Activated CD4-positive, alpha-beta memory T cell treated with anti-CD3 and anti-CD28 coated beads for 36 hours (primary cell): ENCODE measurements at places on chromosomes 13 and 19.

DNA sequence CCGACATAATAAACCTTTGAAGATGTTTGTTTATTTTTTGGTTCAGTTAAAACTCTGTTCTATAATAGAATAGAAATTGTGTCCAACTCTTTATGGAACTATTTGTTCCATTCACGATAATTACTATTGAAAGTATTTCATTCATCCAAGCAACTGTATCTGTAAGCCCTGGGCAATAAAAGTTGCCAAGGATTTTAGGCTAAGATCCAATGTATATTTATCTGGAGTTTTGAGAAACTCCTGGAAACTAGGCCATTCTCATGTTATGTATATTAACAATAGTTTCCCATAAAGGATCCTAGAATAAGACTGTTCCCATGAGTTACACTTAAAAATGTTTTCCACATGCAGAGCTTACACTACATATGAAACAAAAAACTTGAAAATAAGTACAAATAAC, 261.6 kb downstream of the SLITRK6 start:
- H3K27me3 ChIP-seq = no peaks in the 10 kb centered on the region
- H3K36me3 ChIP-seq = no peaks in the 10 kb centered on the region
- peaks cover 4% of the 10 kb centered on the region for H3K4me1 ChIP-seq
- no peak for DNase-seq
- no peak overlapping the region for H3K4me3 ChIP-seq

DNA sequence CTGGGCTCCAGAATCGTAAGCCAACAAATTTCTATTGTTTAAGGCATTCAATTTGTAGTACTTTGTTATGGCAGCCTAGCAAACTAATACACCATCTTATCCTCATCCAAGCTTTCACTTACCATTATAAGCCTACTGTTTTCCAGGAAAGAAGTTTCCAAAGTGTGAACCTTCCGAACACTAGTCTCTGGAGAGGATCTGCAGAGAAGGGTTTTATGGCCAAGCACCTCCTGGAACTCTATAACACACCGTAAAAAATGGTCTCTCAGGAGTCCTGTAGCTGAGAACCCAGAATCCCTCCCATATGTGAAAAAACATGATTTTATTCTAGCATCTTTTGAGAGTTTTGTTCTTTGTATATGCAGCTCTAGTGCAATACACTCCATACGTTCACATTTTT, 142.1 kb downstream of the POSTN start:
- H3K27me3 ChIP-seq = no peaks in the 10 kb centered on the region
- DNase-seq = no peak

GRCh38 chr13:112183532-112184090, 116.7 kb downstream of the SOX1 start:
- no peak overlapping the region for H3K27ac ChIP-seq
- no peaks in the 10 kb centered on the region for H3K4me1 ChIP-seq
- peaks cover 3% of the 10 kb centered on the region for H3K27me3 ChIP-seq
- H3K36me3 ChIP-seq = no peaks in the 10 kb centered on the region
- DNase-seq = no peak
- no peak overlapping the region for H3K4me3 ChIP-seq

DNA sequence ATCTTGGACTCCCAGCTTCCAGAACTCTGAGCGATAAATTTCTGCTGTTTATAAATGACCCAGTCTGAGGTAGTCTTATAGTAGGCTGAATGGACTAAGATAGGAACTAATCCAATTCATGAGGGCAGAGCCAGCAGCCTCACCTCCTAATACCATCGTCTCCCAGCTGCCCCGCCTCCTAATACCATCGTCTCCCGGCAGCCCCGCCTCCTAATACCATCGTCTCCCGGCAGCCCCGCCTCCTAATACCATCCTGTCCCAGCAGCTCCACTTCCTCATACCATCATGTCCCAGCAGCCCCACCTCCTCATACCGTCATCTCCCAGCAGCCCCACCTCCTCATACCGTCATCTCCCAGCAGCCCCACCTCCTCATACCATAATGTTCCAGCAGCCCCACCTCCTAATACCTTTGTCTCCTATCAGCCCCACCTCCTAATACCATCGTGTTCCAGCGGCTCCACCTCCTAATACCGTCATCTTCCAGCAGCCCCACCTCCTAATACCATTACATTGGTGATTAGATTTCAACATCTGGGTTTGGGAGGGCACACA, 2.4 kb upstream of the ARGLU1 start:
- H3K4me1 ChIP-seq = peaks cover 26% of the 10 kb centered on the region
- peaks cover 17% of the 10 kb centered on the region for H3K36me3 ChIP-seq
- peak; percentile 81 for DNase-seq
- H3K27ac ChIP-seq = peak overlapping the region; percentile 64
- no peaks in the 10 kb centered on the region for H3K27me3 ChIP-seq
- peak overlapping the region; percentile 11 for H3K4me3 ChIP-seq

GRCh38 chr19:1856698-1857603, 6.4 kb downstream of the KLF16 start:
- H3K27ac ChIP-seq = peak overlapping the region; percentile 91
- H3K4me1 ChIP-seq = peaks cover 58% of the 10 kb centered on the region
- peaks cover 4% of the 10 kb centered on the region for H3K36me3 ChIP-seq
- H3K4me3 ChIP-seq = peak overlapping the region; percentile 80
- H3K27me3 ChIP-seq = no peaks in the 10 kb centered on the region

- H3K36me3 ChIP-seq = peaks cover 11% of the 10 kb centered on the region
- H3K4me1 ChIP-seq = peaks cover 48% of the 10 kb centered on the region
- H3K27ac ChIP-seq = no peak overlapping the region
- no peak for DNase-seq
- H3K27me3 ChIP-seq = no peaks in the 10 kb centered on the region
Observed at GRCh38 chr19:10766671-10767201, 48.9 kb downstream of the DNM2 start.

DNA sequence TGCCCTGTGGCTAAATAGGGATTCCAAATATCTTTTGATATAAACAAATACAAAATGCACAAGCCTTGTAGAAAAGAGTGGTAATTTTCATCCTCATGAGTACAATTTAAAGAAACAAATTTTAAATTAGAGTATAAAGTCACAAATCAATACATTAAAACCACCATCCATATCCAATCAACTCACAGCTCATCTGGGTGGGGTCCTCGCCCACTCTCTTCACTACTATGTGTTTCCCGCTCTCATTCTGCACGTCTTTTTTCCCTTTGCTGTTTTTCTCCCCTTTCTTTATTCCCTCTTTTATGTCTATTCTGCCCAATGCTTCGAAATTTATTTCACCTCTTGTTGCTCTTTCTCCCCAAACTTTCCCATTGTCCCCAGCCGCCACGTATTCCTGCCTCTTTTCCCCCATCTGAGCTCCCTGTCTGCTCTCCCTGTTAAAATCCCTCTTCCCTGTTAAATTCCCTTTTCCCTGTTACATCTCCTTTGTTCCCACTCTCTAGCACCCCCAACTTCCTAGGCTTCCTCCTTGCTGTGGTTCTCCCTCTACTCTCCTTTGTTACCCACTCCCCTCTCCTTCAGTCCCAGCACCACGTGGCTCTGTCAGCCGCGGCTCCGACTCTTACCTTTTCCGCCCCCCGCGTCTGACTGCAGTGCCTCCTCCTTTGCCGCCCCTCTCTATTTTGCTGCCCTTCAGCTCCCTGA, 1.3 kb downstream of the ZNF616 start:
- peaks cover 26% of the 10 kb centered on the region for H3K36me3 ChIP-seq
- H3K27ac ChIP-seq = peak overlapping the region; percentile 95
- peak overlapping the region; percentile 92 for H3K4me3 ChIP-seq
- no peaks in the 10 kb centered on the region for H3K27me3 ChIP-seq

DNA sequence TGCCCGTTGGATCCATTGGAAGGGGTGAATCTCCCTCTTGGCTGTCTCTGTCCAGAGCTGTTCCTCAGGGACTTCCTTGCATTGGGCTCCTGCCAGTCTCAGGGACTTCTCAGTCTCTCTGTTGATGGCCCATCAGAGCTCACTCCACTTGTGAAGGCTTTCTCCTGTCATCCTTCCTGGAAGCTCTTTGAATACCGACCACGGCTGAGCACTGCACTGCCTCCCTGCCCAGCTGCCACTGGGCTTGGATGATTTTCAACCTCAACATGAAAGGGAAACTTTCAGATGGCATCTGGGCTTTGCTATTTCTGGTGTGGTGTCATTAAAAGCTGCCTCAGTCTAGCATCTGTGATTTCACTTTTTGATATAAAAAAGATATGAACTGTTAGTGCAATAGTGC, 66.1 kb upstream of the ANKRD10 start:
- H3K27me3 ChIP-seq = peaks cover 36% of the 10 kb centered on the region
- peaks cover 3% of the 10 kb centered on the region for H3K4me1 ChIP-seq
- DNase-seq = no peak
- no peak overlapping the region for H3K27ac ChIP-seq
- no peaks in the 10 kb centered on the region for H3K36me3 ChIP-seq

GRCh38 chr19:4501691-4502090, 16.6 kb downstream of the PLIN4 start:
- H3K4me3 ChIP-seq = no peak overlapping the region
- H3K27ac ChIP-seq = no peak overlapping the region
- H3K4me1 ChIP-seq = peaks cover 6% of the 10 kb centered on the region

- peak overlapping the region; percentile 55 for H3K27ac ChIP-seq
- H3K4me1 ChIP-seq = peaks cover 26% of the 10 kb centered on the region
- H3K36me3 ChIP-seq = no peaks in the 10 kb centered on the region
- peak; percentile 12 for DNase-seq
- no peak overlapping the region for H3K4me3 ChIP-seq
- peaks cover 16% of the 10 kb centered on the region for H3K27me3 ChIP-seq
Observed at GRCh38 chr13:44293908-44294735, 79.5 kb upstream of the SERP2 start.

DNA sequence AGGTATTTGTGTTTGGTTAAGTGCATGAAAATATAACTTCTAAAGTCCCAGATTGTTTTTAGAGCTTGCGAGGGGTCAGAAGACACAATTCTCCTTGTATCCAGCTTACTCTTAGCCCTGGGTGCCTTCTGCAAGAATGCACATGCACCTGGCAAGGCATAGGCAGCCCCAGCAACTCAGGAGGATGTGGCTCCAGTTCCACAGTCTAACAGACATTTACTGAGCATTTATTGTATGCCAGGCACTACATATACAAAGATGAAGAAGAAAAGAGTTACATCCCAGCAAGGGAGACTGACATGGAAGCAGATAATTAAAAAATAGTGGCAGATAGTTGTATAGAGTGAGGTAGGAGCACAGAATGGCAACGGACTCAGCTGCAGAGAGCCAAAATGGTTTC, 101.1 kb upstream of the FRY start:
- no peak overlapping the region for H3K27ac ChIP-seq
- no peaks in the 10 kb centered on the region for H3K27me3 ChIP-seq
- H3K4me3 ChIP-seq = no peak overlapping the region
- no peak for DNase-seq

DNA sequence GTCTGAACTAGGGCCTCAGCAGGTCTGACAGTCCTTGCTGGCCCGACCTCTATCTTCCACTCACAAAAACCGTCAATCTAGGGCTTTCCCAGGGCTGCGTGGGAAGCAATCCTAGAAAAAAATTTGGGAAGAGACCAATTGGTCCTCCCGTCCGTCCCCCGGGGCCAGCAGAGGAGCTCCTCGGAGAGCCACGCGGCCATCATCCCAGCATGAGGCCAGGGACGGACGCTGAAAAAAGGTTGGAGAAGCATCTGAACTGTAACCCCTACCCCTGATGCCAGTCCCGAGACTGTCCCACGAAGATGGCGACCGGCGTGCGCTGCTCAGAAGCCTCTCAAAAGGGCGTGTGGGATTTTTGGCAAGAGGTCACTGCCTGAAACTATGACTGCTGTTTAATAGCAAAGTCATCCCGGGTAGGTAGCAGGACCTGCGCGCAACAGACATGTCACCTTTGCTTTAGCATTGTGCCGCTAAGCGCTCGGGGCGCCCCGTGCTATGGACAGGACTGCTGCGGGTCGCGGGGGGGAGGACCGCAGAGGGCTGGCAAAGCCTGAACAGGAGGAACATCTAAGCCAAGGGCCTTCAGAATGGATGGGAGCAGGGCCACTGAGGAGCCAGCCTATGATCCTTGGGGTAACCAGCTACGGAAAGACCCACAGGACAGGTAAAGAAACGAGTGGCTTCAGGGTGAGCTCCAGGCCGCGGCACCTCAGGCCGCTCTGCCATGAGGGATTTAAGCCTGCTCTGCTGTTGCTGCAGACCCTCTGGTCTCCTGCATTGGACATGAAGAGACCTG, 10.6 kb downstream of the AKAP8 start:
- H3K4me3 ChIP-seq = no peak overlapping the region
- H3K36me3 ChIP-seq = peaks cover 34% of the 10 kb centered on the region
- H3K4me1 ChIP-seq = peaks cover 7% of the 10 kb centered on the region
- no peak overlapping the region for H3K27ac ChIP-seq
- no peaks in the 10 kb centered on the region for H3K27me3 ChIP-seq
- DNase-seq = no peak

DNA sequence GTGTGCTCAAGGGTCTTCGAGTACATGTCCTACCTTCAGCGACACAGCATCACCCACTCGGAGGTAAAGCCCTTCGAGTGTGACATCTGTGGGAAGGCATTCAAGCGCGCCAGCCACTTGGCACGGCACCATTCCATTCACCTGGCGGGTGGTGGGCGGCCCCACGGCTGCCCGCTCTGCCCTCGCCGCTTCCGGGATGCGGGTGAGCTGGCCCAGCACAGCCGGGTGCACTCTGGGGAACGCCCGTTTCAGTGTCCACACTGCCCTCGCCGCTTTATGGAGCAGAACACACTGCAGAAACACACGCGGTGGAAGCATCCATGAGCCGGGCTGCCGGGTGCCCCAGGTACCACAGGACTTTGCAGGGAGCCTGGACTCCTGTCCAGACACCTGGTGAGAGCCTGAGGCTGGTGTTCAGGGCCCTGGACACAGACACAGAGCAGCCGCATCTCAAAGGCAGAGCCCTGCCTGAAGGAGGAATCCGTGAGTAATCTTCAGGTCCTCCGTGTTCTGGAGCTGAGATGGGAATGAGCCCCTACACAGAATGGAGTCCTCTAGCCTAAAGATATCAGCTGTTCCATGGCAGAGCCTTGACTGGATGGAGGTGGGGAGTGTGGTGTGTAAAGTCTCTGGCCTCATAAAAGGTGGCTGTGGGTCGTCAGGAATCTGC, 1.5 kb downstream of the ZNF581 start:
- DNase-seq = no peak
- no peaks in the 10 kb centered on the region for H3K27me3 ChIP-seq
- H3K4me1 ChIP-seq = peaks cover 47% of the 10 kb centered on the region
- H3K4me3 ChIP-seq = peak overlapping the region; percentile 85

DNA sequence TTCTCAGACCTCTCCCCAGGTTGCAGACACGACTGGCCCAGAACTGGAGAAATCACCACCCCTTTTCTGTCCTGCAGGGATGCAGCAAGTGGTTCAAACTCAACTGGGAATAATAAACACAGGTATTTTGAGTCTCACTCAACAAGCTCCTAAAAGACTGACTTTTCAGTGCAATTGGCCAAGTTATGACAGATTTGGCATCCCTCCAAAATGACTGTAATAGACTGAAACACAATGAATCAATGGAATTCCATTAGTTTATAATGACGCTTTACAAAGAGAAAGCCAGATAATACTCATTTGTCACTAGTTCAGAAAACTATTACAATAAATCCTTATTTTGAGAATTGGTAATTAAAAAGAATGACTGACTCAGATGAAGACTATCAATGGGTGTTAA, 38.1 kb downstream of the MIPEP start:
- no peak overlapping the region for H3K27ac ChIP-seq
- H3K4me1 ChIP-seq = peaks cover 3% of the 10 kb centered on the region
- peaks cover 2% of the 10 kb centered on the region for H3K36me3 ChIP-seq
- no peaks in the 10 kb centered on the region for H3K27me3 ChIP-seq
- DNase-seq = no peak
